Kidney epithelial cell (primary cell): ENCODE measurements at places on chromosomes 3 and 15. TPM values are rescaled to one million over a fixed set of nuclear protein-coding genes. Genes with fewer than 3 reads are reported as not detected.

DNA sequence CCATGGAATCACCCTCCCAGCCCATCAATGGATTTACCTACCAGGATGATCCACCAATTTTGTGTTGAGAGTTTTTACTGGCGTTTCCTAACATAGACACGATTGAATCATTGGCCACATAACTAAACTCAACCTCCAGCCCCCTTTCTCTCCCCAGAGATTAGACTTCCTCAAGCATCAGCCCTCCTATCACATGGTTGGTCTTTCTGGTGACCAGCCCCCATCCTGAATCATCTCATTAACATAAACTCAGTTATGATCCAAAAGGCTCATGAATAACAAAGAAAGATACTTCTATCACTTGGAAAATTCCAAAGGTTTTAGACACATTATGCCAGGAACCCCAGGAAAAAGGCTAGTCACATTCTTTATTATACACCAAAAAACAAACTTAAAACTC is 21.2 kb downstream of the PRKAR2A start:
- DNase-seq = no peak

DNA sequence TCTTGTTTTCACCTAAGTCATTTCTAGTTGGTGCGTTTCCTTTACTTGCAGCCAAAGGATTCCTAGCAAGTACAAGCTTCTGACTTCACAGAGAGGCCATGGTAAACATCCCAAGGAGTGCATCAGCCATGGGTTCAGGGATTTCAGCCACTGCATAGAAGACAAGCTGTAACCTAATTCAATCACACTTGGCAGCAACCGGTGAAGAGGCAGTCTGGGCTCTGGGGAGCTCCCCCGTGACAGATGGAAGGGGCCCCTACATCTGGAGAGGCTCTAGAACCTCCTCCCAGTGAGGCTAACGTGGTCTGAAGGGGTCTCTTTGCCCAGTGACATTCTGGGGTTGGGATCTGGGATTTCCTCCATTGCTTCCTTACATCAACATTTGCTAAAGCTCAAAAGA is 8.4 kb upstream of the SNRPA1 start:
- DNase-seq = no peak

Gene FGF12
- 3.2 and 5.9 TPM in 2 replicates for total RNA-seq

DNA sequence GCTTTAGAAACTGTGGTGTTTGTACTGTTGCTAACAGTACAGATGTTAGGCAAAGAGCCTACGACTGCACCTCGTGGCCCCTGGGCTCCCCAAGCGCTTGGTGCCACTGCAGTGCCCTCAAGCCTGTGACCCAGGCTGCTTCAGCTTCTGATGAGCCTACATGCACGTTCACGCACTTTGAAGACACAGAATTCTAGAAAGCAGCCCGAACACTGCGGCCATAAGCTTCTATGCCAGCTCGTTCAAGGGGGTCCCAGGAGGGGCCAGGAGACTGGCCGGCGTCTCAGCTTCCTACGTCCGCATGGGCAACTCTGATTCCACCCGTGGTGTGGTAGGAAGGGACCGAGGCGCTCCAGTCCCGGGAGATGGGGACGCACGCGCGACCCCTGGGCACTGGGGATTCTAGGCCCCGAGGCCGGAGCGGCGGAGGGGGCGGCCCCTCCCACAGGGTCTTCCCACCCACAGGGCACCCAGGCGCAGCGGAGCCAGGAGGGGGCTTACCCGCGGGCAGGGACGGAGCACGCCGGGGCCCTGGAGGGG is 653 bp downstream of the MYO5C start:
- no peak for DNase-seq

- no peak for DNase-seq
Measured at GRCh38 chr3:14570864-14571263, 30.7 kb upstream of the GRIP2 start.

- no peak for DNase-seq
Measured at GRCh38 chr3:16150285-16150684, 24.2 kb upstream of the GALNT15 start.

Gene TIPIN
- 9.8 and 9.9 TPM in 2 replicates for total RNA-seq

GRCh38 chr3:147423798-147424580 is 14.8 kb downstream of the ZIC1 start:
- no peak for DNase-seq

Gene RAB6B
- 4.1 and 4.4 TPM in 2 replicates for total RNA-seq

DNA sequence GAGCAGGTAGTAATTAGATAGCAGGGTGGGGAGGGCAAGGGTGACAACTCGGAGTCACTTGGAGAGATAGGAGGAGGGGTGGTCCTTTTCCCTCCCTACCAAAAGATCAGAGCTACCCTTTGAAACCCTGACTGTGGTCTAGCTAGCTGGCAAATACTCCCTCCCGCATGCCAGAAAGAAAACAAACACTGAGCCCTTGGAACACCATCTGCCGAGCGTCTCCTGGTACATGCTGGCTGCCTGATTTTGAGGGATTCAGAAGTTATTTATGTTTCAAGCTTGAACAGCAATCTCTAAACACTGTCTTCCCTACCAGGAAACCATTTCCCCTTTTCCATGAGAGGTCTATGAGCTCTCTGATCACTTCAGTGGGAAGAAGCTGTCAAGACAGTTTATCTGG is 291.6 kb upstream of the CFAP20DC start:
- no peak for DNase-seq

Gene PFN2
- total RNA-seq = 97.1 and 98.0 TPM in 2 replicates

- peak; percentile 70 for DNase-seq
Measured at GRCh38 chr15:63250312-63250965, 27.0 kb upstream of the APH1B start.

Gene TAGLN3
- total RNA-seq = 1.6 and 3.7 TPM in 2 replicates

- no peak for DNase-seq
Measured at GRCh38 chr3:195761567-195762248, 40.9 kb downstream of the MUC20 start.

GRCh38 chr3:82186017-82186416 is 424.6 kb upstream of the GBE1 start:
- no peak for DNase-seq

- DNase-seq = no peak
Measured at GRCh38 chr3:11507719-11508118, 136.0 kb downstream of the VGLL4 start.

- DNase-seq = no peak
Measured at GRCh38 chr15:65833501-65834205, 35.6 kb upstream of the RAB11A start.

GRCh38 chr3:25723802-25724201 is 59.1 kb upstream of the TOP2B start:
- DNase-seq = no peak
